Activated B cell treated with CpG ODN at 0.5 μM for 24 hours (primary cell): ENCODE measurements at places on chromosomes 16 and 17.

DNA sequence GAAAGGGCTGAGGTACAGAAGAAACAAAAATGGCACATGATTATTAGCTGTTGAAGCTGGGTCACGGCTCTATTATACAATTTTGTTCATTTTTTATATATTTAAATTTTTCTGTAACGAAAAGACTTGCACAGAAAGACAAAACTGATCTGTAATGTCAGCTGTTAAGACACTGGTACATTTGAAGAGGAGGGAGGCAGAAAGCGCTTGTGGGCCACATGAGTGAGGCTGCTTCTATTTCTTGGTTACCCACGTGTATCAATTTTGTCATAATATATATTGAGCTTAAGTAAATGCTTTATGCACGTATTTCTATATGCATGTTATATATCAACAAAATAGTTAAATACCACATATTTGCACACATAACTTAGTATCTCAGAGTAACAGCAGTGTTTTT is 151.8 kb upstream of the KCNJ18 start:
- no peak for DNase-seq

DNA sequence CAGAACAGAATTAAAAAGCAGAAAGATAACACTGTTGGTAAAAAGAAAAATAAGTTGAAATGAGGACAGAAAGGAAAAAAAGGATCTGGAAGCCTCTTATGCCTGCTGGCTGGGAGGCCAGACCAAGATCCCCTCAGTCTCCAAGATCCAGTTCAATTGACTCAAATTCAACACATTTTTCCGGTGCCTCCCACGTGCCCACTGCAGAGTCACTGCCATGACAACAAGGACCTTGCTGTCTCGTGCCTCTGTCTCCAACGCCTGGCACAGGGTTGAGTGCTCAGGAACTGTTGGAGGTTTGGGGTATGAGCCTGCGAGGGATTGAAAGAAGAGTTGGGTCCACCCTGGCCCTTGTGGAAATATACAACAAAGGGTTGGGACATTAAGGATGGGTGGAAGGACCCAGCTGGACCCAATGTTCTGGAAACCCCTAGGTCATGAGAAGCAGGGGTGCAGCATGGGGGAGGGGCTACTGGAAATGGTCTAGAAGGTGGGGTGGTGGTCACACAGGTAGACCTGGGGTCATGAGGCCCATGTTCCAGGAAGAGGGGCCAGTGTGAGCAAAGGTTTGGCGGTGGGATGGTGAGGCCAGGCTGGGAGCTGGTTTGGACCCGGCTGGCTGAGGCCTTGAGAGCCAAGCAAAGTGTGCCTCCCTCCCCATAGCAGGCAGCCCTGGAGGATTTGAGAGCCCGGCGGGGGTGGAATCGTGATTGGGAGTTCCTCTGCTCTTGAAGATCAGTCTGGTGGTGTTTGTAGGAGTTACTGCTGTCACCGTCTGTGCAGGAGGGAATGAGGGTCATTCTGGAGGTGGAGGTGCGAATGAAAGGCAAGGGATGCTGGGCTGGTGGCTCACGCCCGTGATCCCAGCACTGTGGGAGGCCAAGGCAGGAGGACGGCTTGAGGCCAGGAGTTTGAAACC is 1.3 kb downstream of the IL34 start:
- no peak for DNase-seq

DNA sequence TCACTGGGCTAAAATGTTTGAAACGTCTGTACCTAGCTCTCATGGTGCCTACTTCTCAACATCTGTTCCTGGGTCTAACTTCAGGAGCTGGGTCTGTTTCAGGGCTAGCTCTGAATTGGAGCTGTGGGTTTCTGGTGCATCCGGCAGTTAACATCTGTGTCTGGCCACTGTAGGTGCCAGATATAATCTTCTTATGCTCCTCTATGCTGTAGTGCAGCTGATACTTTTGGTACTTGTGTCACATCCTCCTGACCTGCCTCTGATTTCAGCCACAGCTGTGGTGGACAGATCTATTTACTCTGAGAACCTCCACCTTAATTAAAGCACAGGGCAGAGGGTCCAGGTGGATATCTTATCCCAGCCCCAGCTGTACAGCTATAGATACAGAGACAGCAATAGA is 496.5 kb upstream of the CDH11 start:
- no peak for DNase-seq

GRCh38 chr16:89266521-89267134 is 49.1 kb downstream of the ZNF778 start:
- DNase-seq = no peak

GRCh38 chr16:85733839-85734170 is 17.1 kb downstream of the C16orf74 start:
- DNase-seq = no peak

- no peak for DNase-seq
These were observed 34.9 kb upstream of the NLRP1 start for GRCh38 chr17:5619088-5619740.

DNA sequence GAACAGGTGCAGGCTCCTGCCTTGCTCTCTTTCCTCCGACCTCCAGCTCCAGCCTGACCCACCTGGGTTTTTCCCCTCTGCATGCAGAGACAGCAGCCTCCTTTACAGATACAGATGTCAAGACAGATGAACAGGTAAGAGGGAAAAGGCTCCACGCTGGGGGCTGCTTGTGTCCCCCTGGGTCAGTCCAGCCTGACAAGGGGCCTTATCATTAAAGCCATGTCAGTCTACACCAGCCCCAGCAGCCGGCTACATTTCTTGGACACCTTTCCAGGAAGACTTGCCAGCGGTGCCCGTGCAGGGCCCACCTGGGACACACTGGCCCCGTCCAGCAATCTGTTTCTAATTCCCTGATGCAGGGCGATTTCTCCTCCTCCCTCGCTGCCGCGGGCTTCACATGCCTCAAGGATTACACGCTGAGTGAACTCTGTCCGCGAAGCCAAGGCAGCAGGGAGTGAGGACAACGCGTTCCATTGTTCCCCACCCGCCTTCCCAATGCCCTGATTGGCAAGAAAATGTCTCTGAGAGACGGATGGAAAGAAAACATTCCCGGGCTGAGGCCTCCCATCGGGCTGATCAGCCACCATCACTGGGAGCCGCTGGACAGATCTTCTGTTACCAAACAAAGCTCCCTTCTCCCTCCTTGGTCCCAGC is 184.7 kb downstream of the C16orf95 start:
- no peak for DNase-seq

DNA sequence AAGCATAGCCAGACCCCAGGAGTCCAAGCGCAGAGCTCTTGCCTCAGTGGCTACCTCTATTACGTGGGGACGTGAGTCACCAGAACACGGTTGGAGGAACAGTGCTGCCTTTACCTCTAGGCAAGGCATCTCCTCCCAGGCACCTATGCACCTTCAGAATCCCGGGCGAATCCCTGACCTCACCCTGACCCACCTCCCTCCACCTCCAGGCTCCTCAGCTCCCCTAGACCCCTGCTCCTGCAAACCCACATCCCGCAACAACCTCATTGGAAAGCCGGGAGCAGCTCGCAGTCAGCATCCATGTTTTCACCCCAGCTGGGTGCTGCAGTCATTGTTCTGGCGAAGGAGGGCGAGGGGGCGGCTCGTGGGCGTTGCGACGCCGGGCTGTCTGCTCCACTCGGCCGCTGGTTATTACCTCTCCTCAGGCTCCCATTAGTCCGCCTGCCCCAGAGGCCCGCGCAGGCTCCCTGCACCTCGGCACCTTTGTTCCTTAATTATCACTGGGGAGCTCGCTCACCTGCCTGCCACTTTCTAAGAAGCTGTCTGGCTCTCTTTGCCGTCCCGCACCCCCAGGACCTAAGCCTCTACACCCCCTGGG is 24.6 kb upstream of the DLX4 start:
- no peak for DNase-seq

GRCh38 chr17:44927696-44928095 is 12.4 kb upstream of the GFAP start:
- no peak for DNase-seq

- no peak for DNase-seq
These were observed 133.6 kb downstream of the SNX11 start for GRCh38 chr17:48241131-48241591.

- DNase-seq = no peak
These were observed 25.4 kb downstream of the ZFP90 start for GRCh38 chr16:68564382-68564985.

GRCh38 chr17:14621826-14622614 is 321.1 kb downstream of the HS3ST3B1 start:
- DNase-seq = no peak

DNA sequence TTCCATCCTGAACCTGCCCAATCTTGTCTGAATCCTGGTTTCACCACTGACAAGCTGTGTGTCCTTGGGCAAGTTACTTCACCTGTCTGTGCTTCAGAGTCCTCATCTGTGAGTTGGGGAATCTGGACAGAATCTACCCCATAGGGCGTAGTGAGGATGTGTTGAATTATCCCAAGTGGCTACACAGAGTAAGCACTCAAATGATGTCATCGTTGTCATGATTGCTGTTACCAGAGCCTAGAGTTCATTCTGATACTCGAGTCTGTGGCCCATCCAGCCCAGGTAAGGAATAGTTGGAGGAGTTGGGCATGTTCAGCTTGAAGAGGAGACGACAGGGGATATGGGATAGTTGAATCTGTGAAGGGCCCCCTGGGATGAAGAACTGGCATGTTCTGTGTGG is 45.9 kb downstream of the MAPT start:
- DNase-seq = no peak

GRCh38 chr17:57577751-57578607 is 167.1 kb downstream of the CCDC182 start:
- no peak for DNase-seq

DNA sequence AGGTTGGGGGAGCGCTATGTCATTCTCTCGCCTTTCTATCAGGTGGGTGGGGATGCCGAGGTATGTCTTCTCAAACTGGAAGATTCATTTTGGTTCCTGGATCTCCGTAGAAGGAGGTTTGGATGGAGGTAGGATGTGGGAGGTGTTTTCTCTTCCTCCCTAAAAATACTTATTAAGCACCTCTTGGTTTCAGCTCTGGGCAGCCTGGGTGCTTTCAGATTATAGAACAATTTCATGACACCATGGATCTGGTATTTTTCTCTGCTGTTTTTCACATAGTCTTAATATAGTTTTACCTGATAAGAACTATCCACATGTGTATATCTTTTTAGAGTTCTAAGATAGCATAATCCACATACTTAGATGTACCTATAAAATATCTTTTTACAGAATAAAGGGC is 92.9 kb downstream of the YPEL2 start:
- DNase-seq = no peak

DNA sequence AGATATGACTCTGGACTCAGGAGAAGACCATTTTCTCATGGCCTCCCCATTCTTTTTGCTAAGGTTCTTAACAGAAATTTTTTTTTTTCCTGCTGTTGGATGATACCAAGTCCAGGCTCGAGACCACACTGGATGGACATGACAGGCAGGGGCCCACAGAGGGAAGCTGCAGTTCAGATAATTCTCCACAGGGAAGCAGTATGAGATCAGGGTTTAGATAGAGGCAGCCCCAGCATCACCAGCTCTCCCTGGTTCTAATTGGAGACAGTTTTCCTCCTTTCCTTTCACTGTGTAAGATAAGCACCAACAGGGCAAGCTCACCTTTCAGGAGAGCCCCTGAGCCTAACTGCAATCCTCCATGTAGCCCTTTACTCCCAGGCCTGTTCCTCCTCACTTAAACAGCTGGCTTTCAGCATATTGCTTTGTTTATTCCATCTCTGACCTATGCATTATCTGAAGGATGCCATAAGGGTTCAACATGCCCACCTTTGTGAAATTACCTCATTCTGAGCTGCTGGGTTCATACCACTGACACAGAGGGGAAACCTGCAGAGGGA is 108.1 kb downstream of the SNX11 start:
- no peak for DNase-seq

GRCh38 chr17:78669975-78670518 is 92.9 kb upstream of the DNAH17 start:
- DNase-seq = no peak

- DNase-seq = no peak
These were observed 66.2 kb upstream of the CREBBP start for GRCh38 chr16:3946604-3947180.

GRCh38 chr17:22217135-22217534 is 524.8 kb downstream of the KCNJ18 start:
- no peak for DNase-seq

DNA sequence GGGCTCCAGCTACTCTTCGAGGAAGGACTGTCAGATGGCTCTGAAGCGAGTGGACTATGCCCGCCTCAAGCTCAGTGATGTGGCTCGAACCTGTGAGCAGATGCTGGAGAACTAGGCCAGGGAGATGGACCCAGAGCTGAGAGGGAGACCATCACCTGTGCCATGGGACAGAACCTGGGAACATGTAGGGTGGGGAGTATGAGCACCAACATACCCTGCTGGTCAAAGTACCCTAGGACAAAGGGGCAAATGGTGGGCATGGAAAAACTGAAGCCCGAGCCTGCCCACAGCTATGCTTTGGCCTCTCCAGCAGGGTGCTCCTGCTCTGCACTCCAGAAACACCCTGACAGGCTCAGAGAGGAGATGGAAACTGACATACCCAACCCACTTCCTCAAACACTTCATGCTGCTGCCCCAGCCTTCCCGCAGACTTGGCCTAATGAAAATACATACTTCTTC is 1.9 kb downstream of the MED11 start:
- DNase-seq = peak; percentile 49

DNA sequence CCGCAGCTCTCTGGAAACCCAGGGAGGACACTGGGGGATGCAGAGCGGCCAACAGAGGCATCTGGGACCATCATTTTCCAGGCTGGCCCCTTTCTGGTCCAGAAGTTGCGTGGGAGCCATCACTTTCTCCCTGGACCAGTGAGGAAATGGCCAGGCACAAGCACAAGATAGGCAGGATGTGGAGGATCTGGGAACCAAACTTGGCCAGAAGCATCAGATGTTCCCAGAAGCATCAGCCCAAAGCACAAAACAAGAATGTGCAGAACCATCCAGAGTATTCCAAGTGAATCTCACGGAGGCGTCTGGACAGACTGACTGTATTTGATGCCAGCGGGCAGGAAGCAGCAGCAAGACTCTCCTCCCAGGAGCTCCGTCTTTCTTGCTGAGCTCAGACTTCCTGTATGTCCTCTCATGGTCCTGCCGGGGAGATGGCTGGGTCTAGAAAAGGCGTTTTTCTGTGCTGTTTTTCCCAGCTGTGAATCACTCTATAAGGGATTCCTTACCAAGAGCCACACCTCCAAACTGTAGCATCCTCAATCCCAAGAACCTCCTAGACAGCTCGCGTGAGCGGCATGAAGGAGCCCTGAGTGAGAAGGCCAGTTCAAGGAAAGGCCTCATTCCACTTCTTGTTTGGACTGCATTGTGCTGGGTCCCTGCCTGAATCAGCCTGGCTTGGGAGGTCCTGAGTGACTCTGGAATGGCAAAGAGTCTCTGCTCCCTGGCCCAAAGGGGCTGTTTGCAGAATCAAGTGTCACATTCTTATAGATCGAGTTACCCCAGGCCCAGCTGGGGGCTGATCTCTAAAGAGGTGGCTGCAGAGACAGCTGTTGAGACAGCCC is 49.5 kb upstream of the MTSS2 start:
- DNase-seq = no peak
